ENCODE measurements at places on chromosomes 5 and 9.

GRCh38 chr5:137822158-137822764, 45.4 kb upstream of the MYOT start:
- no peak for DNase-seq

DNA sequence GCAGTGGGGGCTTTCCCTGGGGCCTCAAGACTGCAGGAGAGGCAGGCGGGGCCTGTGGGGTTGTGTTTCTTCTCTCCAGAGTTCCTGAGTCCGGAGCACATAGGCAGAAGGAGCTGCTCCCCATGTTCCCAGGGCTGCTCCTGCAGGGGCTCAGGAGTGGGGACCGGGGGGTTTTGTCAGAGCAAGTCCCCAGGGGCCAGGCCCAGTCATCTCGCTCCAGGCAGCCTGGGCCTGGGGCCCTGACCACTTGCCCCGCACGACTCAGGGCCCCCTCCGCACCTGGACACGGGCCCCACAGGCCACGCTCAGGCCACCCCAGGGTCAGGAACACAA, 22.0 kb upstream of the SLC6A19 start:
- no peak for DNase-seq

DNA sequence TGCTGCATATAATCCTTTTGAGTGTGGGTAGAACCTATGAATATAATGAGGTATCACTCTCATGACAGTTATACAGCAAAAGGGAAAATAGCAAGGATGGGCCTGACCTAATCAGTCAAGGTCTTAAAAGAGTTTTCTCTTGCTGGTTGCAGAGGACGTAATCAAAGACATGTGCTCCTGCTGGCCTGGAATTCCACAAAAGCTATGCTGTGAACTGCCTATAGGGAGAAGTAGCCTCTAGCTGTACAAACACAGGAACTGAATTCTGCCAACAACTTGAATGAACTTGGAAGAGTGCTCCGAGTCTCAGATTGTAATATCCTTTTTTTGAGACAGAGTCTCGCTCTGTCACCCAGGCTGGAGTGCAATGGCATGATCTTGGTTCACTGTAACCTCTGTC, 195.6 kb downstream of the PLK2 start:
- no peak for DNase-seq

GRCh38 chr5:37979559-37979958, 139.7 kb upstream of the GDNF start:
- no peak for DNase-seq

GRCh38 chr9:76676857-76677256, 87.4 kb upstream of the PCA3 start:
- no peak for DNase-seq

DNA sequence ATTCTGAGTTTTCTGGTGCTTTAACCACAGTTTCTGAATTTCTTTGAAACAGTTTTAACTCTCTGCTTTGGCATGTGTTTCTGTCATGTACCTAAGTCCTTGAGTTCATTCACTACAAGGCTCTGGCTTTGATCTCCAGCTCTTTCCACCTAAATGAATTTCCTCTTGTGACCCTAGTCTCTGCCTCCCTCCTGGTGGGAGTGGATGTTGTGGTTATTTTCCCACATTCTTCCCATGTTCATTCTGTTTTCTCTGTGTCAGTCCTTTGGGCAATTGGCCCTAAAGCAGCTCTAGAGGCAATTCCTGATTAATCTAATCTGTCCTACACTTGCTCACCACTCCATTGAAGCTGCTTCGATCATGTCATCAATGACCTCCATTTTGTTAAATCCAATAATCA, 28.4 kb upstream of the DPYSL3 start:
- no peak for DNase-seq

DNA sequence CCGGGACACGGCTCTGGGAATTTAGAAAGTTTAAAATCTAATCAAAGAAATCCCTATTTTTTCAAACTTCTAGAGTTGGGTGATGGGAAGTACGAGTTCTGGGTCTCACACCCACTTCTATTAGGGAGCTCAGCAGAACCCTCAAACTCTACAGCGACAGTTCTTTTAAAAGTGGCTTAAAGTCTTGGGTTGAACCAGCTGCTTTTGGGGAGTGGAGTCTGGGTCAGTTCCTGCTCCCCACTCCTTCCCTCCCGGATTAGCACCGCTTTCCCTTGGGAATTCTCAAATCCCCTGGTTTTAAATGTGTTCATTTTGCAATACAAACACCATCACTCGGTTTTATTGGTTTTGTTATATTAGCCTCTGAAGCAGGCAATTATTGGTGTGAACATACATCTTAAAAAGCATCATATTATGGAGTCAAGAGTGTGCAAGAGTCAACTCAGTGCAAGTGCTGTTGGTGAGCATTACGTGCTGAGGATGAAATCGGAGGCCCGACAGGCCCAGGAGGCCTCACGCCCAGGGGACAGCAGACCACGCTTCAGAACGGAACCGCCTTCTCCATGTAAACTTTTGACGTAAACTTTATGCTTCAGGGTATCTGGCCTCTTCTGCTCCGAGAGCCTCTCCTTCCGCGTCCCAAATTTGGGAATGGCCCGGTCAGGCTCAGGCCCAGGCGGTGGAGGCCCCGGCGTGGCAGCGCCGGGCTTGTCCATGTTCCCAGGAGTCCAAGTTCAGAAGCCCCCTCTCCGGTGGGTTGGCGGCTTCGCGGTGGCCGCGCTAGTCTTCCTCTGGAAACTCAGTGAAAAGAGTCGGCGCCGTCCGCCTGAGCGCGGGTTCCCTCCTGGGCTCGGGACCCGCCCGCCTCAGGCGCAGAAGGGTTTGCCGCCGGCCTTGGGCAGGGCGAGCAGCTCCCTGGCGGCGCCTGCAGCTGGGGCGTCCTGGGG, 5.3 kb downstream of the IRX4 start:
- no peak for DNase-seq

GRCh38 chr9:14747111-14747510, 24.6 kb upstream of the CER1 start:
- DNase-seq: no peak

GRCh38 chr5:91183743-91184142, 199.4 kb downstream of the ARRDC3 start:
- DNase-seq: no peak

DNA sequence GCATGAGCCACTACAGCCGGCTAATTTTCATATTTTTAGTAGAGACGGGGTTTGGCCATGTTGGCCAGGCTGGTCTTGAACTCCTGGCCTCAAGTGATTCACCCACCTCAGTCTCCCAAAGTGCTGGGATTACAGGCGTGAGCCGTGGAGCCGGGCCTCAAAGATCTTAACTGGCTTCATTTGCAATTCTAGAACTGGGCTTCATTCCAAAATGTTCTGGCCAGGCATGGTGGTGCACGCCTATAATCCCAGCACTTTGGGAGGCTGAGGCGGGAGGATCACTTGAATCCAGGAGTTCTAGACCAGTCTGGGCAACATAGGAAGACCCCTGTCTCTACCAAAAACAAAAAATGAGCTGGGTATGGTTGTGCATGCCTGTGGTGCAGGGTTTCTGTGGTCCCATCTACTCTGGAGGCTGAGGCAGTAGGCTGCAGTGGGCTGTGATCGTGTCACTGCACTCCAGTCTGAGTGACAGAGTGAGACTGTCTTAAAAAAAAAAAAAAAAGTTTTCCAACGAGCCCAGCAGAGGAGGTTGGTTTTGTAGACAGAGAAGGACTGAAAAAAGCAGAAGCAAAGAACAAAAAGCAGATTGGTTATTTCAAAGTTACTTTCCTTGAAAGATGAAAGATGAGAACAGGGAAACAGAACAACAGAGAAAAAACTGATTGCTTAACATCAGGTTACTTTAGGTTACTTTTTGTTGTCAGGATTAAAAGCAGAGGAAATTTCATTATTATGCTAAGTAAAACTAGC, 78.2 kb downstream of the ANKRD55 start:
- DNase-seq: no peak

- DNase-seq: no peak
Measured at GRCh38 chr5:123116058-123116457, 27.0 kb downstream of the PRDM6 start.

- no peak for DNase-seq
Measured at GRCh38 chr9:88817628-88818027, 173.6 kb upstream of the S1PR3 start.

DNA sequence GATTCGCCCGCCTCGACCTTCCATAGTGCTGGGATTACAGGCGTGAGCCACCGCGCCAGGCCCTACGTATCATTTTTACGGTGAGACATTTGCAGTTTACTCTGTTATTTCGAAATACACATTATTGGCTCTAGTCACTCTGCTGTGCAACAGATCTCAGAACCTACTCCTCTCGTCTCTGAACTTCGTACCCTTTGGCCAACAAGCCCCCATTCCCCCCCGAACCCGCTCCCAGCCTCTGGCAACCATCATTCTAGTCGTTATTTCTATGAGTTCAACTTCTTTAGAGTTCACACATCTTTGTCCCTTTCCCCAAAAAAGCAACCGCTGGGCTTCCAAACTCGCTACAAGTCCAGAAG, 735 bp downstream of the PTGR1 start:
- DNase-seq: peak; percentile 39

- DNase-seq: no peak
Measured at GRCh38 chr5:168366116-168366515, 74.7 kb downstream of the WWC1 start.

GRCh38 chr9:128628471-128629048, 28.1 kb downstream of the DYNC2I2 start:
- no peak for DNase-seq

DNA sequence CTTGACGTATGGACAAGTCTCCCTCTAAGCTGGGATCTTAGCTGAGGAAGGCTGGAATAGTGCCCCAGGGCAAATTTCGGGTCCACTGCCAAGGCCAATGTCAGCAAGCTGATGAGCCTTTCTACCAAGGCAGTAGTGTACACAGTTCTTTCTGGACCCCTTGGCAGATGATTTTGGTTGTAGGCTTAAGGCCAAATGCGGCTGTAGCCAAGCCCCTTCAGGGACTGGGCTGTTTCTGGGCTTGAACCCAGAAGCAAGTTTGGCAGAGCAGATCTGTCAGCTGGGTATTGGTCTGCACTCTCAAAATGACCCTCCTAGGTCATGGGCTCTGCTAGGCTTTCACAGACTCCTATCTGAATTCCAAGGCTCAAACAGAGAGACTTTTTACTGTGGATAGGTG, 121.6 kb downstream of the ADAMTSL1 start:
- no peak for DNase-seq

- no peak for DNase-seq
Measured at GRCh38 chr9:82148901-82149461, 160.4 kb downstream of the SPATA31D1 start.

- DNase-seq: no peak
Measured at GRCh38 chr5:167657016-167657415, 634.4 kb upstream of the WWC1 start.

- DNase-seq: no peak
Measured at GRCh38 chr9:5448461-5449435, 1.6 kb upstream of the CD274 start.

- DNase-seq: no peak
Measured at GRCh38 chr9:134569626-134570025, 72.0 kb upstream of the COL5A1 start.

- DNase-seq: no peak
Measured at GRCh38 chr5:125149527-125149926, 403.1 kb upstream of the ZNF608 start.

DNA sequence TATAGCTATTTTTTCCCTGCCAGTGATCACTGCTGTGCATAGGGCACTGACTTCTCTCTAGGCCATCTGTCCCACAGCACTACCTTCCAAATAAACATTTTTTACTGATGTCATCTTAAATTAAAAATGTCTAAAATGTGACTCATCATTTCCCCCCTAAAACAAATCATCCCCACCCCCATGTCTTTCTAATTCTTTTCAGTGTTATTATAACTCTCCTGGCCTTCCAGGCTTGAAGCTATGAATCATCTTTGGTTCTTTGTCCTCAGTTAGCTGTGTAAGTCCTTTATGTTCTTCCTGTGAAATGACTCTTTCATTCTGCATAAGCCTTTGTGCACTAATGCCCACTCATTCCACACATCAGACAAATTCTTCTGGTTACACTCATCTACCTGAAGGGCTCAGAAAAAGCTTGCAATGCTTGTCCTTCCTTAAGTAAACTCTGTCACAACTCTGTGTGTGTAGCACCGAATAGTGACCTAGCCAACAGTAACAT, 78.1 kb downstream of the CFAP95 start:
- peak; percentile 29 for DNase-seq

DNA sequence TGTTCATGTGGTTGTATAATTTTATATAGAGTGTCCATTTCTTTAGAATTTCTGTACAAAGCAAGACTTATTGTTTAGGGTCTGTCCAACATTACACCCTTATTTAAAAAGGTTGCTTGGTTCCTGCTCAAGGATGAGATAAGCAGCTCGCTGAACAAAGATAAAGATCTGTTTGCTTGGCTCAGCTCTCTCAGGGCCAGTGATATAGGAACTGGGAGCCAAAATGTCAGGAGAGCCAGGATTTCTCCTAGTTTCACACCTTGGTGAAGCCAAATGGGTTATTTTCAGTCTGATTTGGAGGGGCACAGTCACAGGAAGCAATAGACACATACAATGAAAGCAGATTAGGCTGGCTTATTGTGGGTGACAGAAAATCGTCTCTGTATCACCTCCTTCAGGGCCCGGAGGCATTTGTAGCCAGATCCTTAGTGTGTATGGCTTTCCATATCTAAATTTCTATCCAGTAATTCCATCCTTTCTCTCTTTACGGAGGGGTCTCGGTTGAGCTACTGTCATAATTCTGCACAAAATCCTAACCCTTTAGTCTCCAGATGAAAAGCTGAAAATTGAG, 396.4 kb downstream of the TMEM232 start:
- DNase-seq: no peak

DNA sequence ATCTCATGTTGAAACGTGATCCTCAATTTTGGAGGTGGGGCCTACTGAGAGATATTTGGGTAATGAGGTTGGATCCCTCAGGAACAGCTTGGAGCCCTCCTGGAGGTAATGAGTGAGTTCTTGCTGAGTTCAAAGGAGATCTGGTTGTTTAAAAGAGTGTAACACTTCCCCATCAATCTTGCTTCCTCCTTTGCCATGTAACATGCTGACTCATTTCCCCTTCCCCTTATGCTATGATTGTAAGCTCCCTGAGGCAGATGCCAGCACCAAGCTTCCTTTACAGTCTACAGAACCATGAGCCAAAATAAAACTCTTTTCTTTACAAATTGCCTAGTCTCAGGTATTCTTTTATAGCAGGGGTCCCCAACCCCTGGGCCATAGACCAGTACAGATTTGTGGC, 352.3 kb downstream of the SLCO4C1 start:
- DNase-seq: peak; percentile 67

DNA sequence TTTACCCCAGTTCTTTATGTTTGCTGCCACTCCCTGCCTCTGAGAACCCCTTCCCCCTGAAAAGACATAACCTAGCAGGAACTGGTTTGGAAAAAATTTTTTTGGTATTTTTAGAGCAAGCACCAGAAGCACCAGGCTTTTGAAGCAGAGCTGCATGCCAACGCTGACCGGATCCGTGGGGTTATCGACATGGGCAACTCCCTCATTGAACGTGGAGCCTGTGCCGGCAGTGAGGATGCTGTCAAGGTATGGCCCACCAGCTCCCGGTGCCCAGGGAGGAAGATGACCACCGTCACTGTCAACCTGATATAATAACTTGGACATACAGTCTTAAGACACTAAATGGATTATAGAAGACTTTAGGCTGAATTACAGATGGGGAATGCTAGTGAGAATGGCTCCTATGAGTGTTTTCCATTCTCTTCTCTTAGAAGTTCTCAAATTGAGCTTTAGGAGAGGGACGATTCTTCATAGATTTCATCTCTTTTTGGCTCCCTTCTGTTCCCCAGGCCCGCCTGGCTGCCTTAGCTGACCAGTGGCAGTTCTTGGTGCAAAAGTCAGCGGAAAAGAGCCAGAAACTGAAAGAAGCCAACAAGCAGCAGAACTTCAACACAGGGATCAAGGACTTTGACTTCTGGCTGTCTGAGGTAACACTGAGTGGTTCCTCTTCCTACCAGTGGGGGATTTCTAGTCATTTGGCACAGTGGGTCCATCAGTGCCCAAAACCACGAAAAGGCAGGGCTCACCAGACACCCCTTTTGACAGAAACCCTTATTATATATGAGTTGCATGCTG, 44.9 kb downstream of the DYNC2I2 start:
- DNase-seq: no peak

Data from bone marrow (tissue), 2 donors.